ENCODE measurements at places on chromosomes 13 and 19. TPM values are rescaled to one million over a fixed set of nuclear protein-coding genes. Genes with fewer than 3 reads are reported as not detected.

Gene SIN3B
- total RNA-seq: 22.2 TPM

Gene NPAS1
- total RNA-seq: 2.0 TPM

Gene WDR87
- not detected for total RNA-seq

Gene APC2
- 0.53 TPM for total RNA-seq

Gene LSM4
- 353 TPM for total RNA-seq

Gene GPALPP1
- total RNA-seq: 30.7 TPM

Gene SERTAD1
- total RNA-seq: 12.9 TPM

Gene CNN1
- total RNA-seq: 6.3 TPM

Gene ANO8
- 8.3 TPM for total RNA-seq

Gene ALG5
- total RNA-seq: 29.0 TPM

Gene IRGC
- not detected for total RNA-seq

Gene PRR22
- 0.53 TPM for total RNA-seq

Gene MCEMP1
- total RNA-seq: not detected

DNA sequence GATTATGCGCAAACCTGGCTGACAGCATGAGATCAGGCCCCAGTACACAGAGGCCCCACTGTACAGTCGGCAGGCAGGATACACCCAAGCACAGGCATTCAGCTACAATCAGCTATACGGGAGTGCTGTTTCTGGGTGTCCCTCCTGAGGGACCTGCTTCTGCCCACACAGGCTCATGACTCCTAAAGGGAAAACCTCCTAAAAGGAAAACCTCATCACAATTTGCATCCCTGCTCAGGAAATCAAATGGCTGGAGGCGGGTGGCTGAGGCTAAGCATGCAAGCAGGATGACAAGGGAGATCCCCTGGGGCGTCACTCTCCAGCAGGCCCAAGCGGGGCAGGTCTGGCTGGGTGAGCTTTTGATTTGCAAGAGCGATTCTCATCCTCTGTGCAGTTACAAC is 99.8 kb downstream of the CRYL1 start:
- no peak for DNase-seq

GRCh38 chr13:45446181-45446580 is 18.6 kb upstream of the COG3 start:
- DNase-seq: no peak

DNA sequence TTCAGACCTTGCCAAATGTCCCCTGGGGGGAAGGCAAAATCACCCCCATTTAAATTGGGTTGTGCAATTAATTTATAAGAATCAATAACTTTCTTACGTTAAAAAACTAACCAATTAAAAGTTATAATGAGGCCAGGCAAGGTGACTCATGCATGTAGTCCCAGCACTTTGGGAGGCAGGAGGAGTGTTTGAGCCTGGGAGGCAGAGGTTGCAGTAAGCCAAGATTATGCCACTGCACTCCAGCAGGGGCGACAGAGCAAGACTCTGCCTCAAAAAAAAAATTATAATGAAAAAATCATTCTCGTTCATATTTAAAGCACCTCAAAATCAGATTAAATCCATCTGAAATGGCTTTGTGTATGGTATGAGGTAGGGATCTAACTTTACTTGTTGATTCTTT is 18.4 kb upstream of the SIGLEC14 start:
- DNase-seq: no peak

GRCh38 chr13:30364133-30364532 is 56.8 kb upstream of the KATNAL1 start:
- DNase-seq: no peak

DNA sequence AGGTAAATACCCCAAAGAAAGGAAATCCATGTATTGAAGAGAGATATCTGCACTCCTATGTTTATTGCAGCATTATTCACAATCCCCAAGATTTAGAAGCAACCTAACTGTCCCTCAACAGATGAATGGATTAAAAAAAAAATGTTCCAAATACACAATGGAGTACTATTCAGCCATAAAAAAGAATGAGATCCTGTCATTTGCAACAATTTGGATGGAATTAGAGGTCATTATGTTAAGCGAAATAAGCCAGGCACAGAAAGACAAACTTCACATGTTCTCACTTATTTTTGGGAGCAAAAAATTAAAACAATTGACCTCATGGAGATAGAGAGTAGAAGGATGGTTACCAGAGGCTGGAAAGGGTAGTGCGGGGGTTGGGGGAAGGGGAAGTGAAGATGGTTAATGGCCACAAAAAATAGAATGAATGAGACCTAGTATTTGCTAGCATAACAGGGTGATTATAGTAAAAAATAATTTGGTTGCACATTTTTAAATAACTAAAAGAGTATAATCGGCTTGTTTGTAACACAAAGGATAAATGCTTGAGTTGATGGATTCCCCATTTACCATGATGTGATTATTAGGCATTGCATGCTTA is 9.7 kb upstream of the ZNF709 start:
- DNase-seq: no peak

- DNase-seq: no peak
Observed at GRCh38 chr13:113582841-113583631, 1.5 kb upstream of the TFDP1 start.

DNA sequence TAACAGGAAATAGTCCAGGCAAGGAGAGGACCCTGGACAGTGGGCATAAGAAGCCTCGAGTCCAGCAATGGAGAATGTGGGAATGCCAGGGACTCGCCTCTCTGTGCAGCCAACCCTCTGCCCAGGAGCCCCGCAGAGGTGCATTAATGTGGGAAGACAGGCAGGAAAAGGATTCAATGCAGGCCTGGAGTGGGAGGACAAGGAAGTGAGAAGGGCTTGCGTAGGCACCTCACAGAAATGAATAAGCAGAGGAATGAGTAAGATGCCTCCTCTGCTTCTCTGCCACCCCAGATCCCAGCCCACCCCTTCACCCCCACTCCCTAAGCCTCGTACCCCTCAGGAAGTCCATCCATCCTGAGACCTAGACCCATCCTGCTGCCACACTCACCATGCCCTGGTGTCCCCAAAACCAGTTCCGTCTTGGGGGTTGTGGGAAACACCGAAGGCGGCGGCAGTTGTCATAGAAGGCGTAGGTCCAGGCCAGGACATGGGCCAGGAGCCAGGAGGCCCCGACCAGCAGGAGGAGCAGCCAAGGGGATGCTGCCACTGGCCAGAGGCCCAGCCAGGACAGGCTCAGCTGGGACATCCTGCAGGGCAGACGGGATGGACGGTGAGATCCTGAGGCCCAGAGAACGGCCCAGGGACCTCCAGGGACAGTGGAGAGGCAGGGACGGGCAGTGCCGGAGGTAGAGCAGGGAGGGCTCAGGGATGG is 692 bp downstream of the CYP4F2 start:
- no peak for DNase-seq

DNA sequence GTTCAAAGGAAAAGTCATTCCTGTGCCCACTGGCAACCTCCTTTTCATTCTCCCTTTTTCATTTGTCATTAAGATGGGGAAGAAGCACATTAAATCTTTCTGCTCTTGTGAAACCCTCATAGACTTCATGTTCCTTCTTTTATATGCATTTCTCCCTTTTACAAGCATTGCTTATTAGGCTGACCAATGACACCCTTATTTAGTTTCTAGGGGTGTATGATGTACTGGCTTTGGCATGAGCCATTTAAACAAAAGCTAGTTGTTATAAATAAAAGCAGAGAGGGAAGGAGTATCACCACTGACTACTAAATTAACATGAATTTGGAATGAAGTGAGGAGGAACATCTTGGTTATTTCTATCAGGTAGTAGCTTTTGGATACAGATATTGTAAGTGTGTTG is 68.2 kb upstream of the PCDH9 start:
- no peak for DNase-seq

- no peak for DNase-seq
Observed at GRCh38 chr13:94182185-94182761, 297.2 kb downstream of the DCT start.

DNA sequence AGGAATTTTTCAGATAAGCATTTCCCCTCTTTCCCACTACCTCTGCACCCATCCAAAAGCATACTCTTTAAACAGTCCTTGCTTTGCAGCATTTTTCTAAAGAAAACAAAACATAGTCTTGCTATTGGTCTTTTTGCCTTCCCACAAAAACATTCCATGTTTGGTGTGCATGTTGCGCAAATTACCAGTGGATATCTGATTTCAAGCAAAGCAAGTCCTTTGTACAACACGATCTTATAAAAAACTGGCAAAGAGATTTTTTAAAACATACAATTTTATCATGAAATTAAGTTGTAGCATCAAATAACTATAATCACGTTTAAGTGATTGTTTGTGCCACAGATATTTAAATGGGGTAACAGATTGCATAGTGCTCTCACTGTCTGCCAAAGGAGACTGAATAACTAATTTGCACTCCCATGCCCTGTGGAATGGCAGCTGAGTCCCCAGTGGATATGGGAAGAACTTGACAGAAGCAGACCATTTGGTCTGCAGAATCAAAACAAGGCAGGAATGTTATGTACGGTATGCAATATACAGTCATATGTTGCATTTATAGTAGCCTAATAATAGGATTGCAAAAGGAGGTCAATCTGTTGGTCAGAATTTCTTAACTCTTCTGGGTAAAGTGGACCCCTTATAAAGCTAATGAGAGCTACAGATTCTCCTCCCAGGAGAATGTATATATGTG is 285.7 kb downstream of the TBC1D4 start:
- DNase-seq: peak; percentile 62

DNA sequence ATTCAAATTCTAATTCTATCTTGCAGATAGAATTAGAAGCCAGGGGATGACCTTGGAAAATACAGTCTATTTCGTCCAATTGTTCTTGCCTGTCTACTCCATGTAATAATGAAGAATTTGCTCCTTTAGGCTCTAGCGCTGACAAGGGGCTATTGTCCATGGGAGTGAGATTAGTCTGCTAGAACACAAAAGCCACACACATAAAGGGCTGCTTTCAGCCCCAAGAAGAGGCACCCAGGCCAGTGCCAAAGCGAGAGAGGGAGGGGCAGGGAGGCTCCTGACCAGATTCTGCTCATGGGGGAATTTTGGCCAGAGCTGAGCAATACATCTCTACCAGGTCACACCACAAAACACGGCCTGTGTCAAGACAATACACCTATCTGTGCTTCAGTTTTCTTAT is 1306.9 kb downstream of the UQCRFS1 start:
- DNase-seq: no peak

GRCh38 chr13:70170689-70171088 is 62.4 kb upstream of the KLHL1 start:
- DNase-seq: no peak

DNA sequence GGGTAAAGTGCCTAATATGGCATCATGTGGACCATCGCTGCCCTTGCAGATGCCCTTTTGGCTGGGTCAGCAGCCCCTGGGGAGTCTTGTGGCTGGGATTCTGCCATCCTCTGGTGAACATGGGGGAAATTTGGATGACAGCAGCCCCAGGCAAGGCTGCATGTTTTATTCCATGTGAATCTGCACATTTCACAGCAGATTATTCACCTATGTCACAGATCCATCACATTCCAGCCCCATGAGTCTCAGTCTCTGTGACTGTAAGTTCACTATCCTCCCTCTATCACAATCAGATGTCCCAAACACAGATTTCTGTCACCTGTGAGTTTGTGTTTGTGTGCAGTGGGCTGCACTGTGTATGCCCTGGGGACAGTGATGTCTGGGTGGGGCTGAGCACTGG is 36.8 kb upstream of the PSG9 start:
- DNase-seq: no peak

- DNase-seq: no peak
Observed at GRCh38 chr13:77853703-77854102, 64.9 kb downstream of the EDNRB start.

DNA sequence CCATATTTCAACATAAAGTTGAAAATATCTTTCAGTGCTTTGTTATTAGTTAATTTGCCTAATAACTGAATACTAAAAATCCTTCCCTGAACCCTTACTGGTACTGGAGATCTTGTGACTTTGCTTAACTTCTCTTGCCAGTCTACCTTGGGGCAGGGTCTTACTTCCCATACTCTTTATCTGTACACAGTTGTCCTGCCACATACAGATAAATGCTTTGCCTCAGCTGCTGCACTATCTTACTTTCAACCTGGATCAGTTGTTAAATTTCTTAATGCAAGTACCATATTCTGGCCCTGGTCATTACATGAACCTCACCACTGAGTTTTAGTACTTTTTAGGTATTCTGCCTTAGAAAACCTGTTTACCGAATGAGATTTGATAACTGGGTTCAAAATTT is 107.6 kb downstream of the PIBF1 start:
- DNase-seq: no peak

GRCh38 chr13:114249077-114249476 is 14.4 kb downstream of the CDC16 start:
- no peak for DNase-seq

DNA sequence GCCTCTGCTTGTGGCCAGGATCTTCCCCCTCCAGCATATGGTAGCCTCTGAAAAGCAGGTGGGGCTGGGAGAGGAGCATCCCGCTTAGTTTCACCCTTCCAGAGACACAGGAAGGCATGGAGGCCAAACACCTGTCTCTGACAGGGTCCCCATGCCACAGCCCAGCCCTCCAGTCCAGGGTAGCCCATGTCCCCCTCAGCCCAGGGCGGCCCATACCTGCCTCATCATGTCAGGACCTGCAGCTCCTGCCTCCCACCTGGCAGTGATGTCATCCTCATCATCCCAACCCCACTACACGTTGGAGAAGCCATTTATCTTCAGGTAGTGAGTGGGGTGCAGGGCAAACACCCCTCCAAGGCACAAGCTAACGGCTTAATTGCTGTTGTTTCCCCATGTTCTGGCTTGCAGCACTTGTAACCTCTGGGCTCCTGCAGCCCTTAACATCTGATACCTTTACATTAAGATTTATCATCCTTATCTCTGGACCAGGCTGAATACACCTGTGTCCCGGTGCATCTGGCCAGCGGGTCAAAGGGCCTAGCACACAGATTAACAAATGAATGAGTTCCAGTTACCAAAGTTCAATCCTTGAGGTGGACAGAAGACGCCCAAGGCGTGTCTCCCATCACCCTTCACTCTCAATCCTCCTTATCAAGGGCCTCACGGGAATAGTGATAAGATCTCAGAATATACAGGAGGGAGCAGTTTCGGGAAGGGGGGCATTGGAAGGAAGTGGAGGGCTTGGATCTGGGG is 22.2 kb downstream of the ZNF175 start:
- DNase-seq: no peak

GRCh38 chr13:30116379-30116778 is 191.0 kb downstream of the KATNAL1 start:
- no peak for DNase-seq

DNA sequence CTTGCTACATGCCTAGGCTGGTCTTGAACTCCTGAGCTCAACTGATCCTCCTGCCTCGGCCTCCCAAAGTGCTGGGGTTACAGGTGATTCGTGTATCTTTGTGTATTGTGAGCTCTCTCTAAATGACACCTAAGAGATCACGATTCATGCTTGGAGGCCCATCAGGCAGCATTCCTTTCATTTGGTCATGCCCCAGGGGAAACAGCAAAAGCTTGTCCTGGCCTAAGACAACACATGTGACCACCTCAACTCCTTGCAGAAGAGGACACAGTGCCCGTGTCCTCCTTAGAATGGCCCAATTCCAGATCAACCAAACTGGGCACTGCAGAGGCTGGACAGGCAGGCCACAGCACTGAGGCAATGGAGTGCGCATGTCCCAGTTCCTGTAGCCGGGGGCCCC is 32.5 kb downstream of the ZC3H4 start:
- DNase-seq: no peak

GRCh38 chr19:19820774-19821320 is 703 bp downstream of the ZNF506 start:
- DNase-seq: no peak
